ENCODE measurements at places on chromosomes 7 and 10. TPM values are rescaled to one million over a fixed set of nuclear protein-coding genes. Genes with fewer than 3 reads are reported as not detected.

The PGAM2 gene
- 618 TPM for total RNA-seq

The ELFN1 gene
- total RNA-seq: 1.6 TPM

The AEBP1 gene
- total RNA-seq: 32.4 TPM

The NFE2L3 gene
- under 0.01 TPM for total RNA-seq

The FAM204A gene
- total RNA-seq: 7.8 TPM

The EXOC6 gene
- 54.8 TPM for total RNA-seq

The DMBT1 gene
- total RNA-seq: not detected

The TAS2R4 gene
- 4.2 TPM for total RNA-seq

The DPY19L1 gene
- total RNA-seq: 20.4 TPM

The TRPV6 gene
- not detected for total RNA-seq

The BMS1 gene
- total RNA-seq: 10.4 TPM

The SLC26A5 gene
- not detected for total RNA-seq

The C7orf33 gene
- not detected for total RNA-seq

The ZP3 gene
- total RNA-seq: not detected

The NRF1 gene
- 17.2 TPM for total RNA-seq

The TEX47 gene
- not detected for total RNA-seq

The TM9SF3 gene
- total RNA-seq: 70.5 TPM

The PANK1 gene
- total RNA-seq: 17.7 TPM

The FAM13C gene
- total RNA-seq: 31.8 TPM

The CALHM2 gene
- 4.7 TPM for total RNA-seq

The ANKRD7 gene
- total RNA-seq: 3.1 TPM

The SH2D4B gene
- under 0.01 TPM for total RNA-seq

The SYT15 gene
- total RNA-seq: 1.0 TPM

The CUBN gene
- 4.2 TPM for total RNA-seq

The RBM20 gene
- 6.3 TPM for total RNA-seq

The ZFAND2A gene
- total RNA-seq: 10.4 TPM

The GALNT17 gene
- 24.5 TPM for total RNA-seq

The ABCB8 gene
- 15.7 TPM for total RNA-seq

The SOSTDC1 gene
- total RNA-seq: 8.4 TPM

The THSD7A gene
- 4.7 TPM for total RNA-seq

The ACBD7 gene
- 1.6 TPM for total RNA-seq

The CCZ1 gene
- total RNA-seq: 55.3 TPM

The SEC24C gene
- total RNA-seq: 41.8 TPM

The IL15RA gene
- total RNA-seq: 1.6 TPM

The ACTR3C gene
- 1.6 TPM for total RNA-seq

The BTBD16 gene
- not detected for total RNA-seq

The LDB1 gene
- 29.2 TPM for total RNA-seq

The VAX1 gene
- total RNA-seq: not detected

The ODAD2 gene
- 0.52 TPM for total RNA-seq

The GCK gene
- total RNA-seq: 2.1 TPM

The ACSM6 gene
- not detected for total RNA-seq

The RELN gene
- 14.1 TPM for total RNA-seq

The FAM221A gene
- 0.52 TPM for total RNA-seq

The TMEM213 gene
- not detected for total RNA-seq

The MMP21 gene
- under 0.01 TPM for total RNA-seq

The CHAT gene
- not detected for total RNA-seq

The SLC26A3 gene
- not detected for total RNA-seq

The SCD gene
- total RNA-seq: 115 TPM

The HPSE2 gene
- under 0.01 TPM for total RNA-seq

The CCDC3 gene
- total RNA-seq: 13.0 TPM

The PTPN20 gene
- total RNA-seq: 3.7 TPM
